Right forelimb (tissue), 1 donor: ENCODE measurements at places on chromosomes 3 and 15.

DNA sequence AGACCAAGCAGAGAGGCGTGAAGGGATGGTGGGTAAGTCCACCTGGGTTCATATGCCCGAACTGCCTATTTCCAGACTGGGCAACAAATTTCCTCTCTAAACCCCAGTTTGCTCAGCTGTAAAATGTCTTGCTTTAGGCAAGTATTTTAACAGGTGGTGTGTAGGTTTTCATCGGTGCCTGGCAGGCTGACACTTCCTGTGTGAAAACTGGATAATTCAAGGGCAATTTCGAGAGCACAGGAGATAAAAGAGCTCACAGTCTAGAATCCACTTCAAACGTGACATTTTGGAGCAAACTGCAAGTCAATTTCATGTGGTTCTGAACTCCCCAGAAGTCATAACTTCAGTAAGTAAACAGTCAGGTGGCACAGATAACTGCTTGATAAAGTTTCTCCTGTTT lies 112.2 kb downstream of the OXNAD1 start:
- no peak for DNase-seq

DNA sequence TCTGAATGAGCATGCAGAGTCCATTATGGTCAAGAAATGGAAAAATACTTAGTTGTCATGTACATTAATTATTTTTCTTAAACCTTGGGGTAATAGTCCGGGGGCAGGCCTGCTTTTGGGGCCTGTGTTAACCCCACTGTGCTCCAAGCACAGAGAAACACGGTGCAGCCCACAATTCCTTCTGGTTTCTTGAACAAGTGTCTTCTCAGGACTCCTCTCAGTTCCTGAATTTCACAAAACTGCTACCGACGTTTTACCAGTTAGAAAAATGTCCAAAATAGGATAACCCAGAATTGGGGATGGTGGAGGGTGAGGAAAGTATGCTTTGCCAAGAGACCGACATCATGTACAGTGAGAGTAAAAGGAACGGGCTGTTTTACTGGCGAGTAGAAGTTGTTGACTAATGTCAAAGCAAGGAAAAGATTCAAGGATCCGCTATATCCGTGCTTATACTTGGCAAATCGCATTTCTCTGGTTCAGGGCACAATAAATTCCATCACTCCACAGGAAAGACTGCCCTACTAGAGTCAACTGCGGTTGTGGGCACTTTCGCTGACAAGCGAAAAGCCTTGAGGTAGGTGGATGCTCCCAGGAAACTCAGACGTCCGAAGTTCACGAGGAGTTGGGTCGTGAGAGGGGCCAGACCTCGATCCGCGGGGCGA lies 495 bp upstream of the NXPE3 start:
- no peak for DNase-seq

- DNase-seq: no peak
These were observed 7.5 kb upstream of the ITGA11 start for GRCh38 chr15:68439506-68439905.

DNA sequence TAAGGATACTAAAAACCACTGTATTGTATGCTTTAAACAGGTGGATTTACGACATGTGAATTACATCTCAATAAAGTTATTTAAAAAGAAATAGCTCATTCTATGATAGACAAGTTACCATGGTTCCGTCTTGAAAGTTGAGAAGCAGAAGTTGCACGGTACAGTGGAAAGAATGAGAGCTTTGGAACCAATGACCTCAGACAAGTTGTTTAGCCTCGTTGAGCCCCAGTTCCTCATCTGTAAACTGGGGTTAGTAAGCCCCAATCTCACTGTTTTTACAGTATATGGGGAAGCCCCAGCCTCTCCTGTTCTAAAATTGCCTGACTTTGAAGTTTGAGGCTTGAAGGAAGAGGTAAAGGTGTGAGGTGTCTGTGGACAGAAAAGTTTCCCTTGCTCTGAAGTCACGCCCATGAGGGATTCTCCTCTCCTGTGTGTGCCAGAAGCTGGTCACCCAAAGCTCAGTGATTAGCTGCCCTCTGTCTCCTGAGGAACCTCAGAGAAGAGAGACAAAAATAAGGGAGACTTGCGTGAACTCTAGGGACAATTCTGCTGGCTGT lies 10.0 kb downstream of the CRYGS start:
- no peak for DNase-seq
